ENCODE measurements at places on chromosomes 2 and 18. TPM values are rescaled to one million over a fixed set of nuclear protein-coding genes. Genes with fewer than 3 reads are reported as not detected.

Gene BOLL
- not detected for total RNA-seq

Gene OR6B2
- total RNA-seq = not detected

Gene KIF5C
- 0.43 TPM for total RNA-seq

Gene CMPK2
- total RNA-seq = 1.1 TPM

Gene PCARE
- not detected for total RNA-seq

Gene IKZF2
- total RNA-seq = 0.29 TPM

Gene ABCG8
- total RNA-seq = not detected

Gene SCYGR8
- total RNA-seq = not detected

Gene PSMA8
- total RNA-seq = not detected

Gene TUBA4A
- 338 TPM for total RNA-seq

Gene RAPGEF4
- 0.54 TPM for total RNA-seq

Gene TBR1
- total RNA-seq = 0.05 TPM

Gene AQP12B
- total RNA-seq = not detected

Gene CAPN13
- 0.15 TPM for total RNA-seq

Gene LIPG
- 0.19 TPM for total RNA-seq

Gene LCT
- 0.03 TPM for total RNA-seq

Gene HRH4
- not detected for total RNA-seq

Gene CREG2
- 10.6 TPM for total RNA-seq

Gene ANO7
- total RNA-seq = 2.5 TPM

Gene IL37
- not detected for total RNA-seq

Gene FZD7
- total RNA-seq = 5.4 TPM

Gene CIB4
- 0.34 TPM for total RNA-seq

Gene SLC9A4
- not detected for total RNA-seq

Gene HOXD9
- total RNA-seq = 1.7 TPM

Gene PLEKHH2
- 1.2 TPM for total RNA-seq

Gene TBC1D8
- 78.0 TPM for total RNA-seq

Gene HMSD
- not detected for total RNA-seq

Measured in A549 treated with CORT108297 at 1 μM for 4 hours (cell line).